ENCODE measurements at places on chromosomes 5 and 9.

DNA sequence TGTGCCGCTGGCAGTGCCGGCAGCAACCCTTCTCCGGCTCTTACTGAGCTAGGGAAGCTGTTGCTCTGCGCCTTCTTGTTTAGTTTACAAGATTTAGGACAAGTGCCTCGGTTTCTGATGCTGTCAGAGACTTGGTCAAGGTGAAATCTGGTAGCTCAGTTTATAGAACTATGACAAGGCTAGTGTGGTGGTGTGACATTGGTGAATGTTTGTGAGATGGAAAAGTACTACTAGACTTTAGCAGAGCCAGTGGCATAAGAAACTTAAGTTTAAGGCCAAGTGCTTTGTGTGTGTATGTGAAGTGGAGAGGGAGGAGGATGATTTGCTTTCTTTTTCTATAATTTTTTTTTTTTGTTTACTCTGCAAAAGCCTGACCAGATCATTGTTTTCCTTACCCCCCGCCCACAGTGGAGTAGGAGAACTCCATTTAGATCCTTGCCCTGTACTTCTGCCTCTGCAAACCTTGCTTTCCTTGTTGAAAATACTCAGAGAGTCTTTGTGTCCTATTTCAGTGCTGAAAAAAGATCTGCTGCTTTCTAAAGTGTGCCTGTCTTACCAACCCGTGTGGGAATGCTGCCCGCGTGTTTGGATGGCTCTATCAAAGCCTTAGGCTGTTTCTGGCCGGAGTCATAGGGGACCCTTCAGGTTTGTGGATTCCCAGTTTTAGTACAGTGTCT, 75.9 kb downstream of the TRIO start:
- no peak for DNase-seq

DNA sequence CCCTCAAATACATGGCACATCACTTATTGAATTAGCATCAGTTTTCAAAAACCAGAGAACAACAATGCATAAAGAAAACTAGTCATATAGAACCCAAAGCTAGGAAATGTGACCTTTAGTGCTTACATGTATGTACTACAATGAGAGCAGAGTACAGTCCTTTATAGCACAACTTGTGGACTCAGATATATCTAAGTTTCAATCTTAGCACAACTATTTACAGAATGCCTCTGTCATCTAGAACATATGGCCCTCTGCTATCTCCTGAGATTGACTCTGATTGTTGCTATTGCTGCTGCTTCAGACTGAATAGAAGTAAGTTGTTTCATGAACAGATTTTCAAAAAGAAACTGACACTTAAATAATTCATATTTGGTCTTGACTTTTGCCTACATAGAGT, 1536.2 kb downstream of the EFNA5 start:
- no peak for DNase-seq

GRCh38 chr9:93994545-93994944, 39.4 kb upstream of the BARX1 start:
- DNase-seq: no peak

- no peak for DNase-seq
Observed at GRCh38 chr9:90333226-90333625, 309.4 kb downstream of the DIRAS2 start.

DNA sequence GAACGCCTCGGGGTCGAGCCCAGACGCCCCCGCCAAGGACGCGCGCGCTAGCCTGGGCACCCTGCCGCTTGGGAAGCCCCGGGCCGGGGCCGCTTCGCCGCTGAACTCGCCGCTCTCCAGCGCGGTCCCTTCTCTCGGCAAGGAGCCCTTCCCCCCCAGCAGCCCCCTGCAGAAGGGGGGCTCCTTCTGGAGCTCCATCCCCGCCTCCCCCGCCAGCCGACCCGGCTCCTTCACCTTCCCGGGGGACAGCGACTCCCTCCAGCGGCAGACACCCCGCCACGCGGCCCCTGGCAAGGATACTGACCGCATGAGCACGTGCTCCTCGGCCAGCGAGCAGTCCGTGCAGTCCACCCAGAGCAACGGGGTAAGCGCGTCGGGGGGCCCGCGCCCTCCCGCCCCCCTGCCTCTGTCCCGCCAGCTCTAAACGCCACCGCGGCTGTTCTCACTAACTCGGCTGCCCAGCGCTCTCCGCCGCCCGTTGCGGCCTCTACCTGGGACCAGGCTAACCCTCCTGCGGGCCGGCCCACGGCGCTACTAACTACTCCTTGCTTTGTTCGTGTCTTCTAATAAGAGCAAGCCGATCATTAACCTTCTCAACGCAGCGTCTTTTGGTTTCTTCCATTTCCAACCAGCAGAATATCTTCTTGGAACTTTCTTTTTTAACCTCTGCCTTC, 93.6 kb upstream of the OTULINL start:
- DNase-seq: no peak

- no peak for DNase-seq
Observed at GRCh38 chr9:84991514-84991870, 322.0 kb downstream of the NTRK2 start.

DNA sequence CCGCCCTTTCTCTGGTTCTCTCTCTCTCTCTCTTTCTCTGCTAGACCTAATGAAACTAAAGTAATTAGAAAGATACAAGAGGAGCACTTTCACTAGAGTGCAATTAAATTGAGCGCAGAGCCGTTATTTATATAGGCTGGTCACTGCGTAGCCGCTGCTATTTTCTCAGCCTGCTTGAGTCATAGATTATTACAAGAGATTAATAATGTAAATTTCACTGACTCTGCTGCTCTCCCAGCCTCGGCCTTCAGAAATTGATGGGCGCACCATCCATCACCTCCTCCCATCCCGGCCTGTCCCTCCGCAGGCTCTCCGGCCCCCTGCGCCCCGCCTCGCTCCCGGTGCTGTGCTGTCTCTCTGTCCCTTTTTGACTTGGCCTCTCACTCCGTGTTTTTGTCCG, 268.0 kb upstream of the MVB12B start:
- no peak for DNase-seq

GRCh38 chr9:34690983-34691935, at the start of gene CCL19:
TSS of gene CCL19 (minus strand) at chr9:34691276. CDS start at chr9:34691139, 137 bp downstream.
- no peak for DNase-seq

- DNase-seq: peak; percentile 64
Observed at GRCh38 chr5:176400382-176401156, 12.0 kb downstream of the HIGD2A start.

GRCh38 chr5:156109317-156110023, 217.5 kb upstream of the SGCD start:
- DNase-seq: no peak

- peak; percentile 59 for DNase-seq
Observed at GRCh38 chr5:30401479-30402058, 791.9 kb upstream of the CDH6 start.

Data from MG63 (cell line).